ENCODE measurements at places on chromosomes 13 and 19. TPM values are rescaled to one million over a fixed set of nuclear protein-coding genes. Genes with fewer than 3 reads are reported as not detected.

The PHLDB3 gene
- 11.4 TPM for total RNA-seq

The ZNF665 gene
- total RNA-seq = 2.4 TPM

The CD209 gene
- not detected for total RNA-seq

The FSTL3 gene
- total RNA-seq = 148 TPM

The SERPINE3 gene
- total RNA-seq = not detected

The INAFM1 gene
- total RNA-seq = 2.3 TPM

Data from fibroblast of the aortic adventitia (primary cell).